RWPE1 (cell line): ENCODE measurements at places on chromosomes 6 and 20.

DNA sequence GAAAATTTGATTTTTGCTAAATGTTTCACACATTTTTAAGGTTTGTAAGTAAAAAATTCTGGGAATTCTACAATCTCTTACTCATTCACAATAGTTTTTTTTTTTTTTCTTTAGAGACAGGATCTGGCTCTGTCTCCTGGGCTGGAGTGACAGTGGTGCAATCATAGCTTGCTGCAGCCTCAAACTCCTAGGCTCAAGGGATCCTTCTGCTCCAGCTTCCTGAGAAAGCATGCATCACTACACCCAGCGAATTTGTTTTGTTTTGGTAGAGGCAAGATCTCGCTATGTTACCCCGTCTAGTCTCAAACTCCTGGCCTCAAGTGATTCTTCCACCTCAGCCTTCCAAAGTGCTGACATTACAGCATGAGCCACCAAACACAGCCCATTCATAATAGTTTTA is 232.8 kb downstream of the GJA1 start:
- DNase-seq = no peak

DNA sequence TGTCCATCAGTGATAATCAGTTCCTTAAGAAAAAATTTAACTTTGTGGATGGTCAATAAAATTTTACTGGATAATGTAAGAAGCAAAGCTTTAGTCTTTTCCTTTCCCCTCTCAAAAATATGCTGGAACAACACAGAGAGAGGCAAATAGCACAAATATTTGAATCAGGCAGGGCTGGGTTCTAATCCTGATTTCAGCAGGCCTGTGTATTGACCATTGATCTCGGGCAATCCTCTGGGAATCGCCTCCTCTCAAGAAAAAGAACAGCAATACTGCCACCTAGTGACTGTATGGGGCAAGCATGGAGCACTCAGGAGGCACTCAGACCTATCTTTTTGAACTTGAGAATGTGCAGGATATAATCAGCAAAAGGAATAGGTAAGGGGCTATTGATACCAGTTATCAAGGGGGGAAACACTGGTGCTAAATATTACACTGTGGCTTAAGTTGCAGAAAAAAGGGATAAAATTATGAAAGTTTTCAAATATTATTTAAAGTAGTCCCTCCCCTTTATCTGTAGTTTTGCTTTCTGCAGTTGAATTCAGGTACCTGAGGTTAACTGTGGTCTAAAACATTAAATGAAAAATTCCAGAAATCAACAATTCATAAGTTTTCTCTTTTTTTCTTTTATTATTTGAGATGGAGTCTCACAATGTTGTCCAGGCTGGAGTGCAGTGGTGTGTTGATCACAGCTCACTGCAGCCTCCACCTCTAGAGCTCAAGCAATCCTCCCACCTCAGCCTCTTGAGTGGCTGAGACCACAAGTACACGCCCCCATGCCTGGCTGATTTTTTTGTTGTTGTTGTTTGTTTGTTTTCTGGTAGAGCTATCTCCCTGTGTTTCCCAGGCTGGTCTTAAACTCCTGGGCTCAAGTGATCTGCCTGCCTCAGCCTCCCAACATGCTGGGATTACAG is 91.8 kb upstream of the NHSL1 start:
- peak; percentile 68 for DNase-seq

- DNase-seq = no peak
Measured at GRCh38 chr20:46997187-46997586, 102.5 kb downstream of the EYA2 start.

GRCh38 chr6:118656847-118657451 is 5.6 kb upstream of the CEP85L start:
- no peak for DNase-seq

DNA sequence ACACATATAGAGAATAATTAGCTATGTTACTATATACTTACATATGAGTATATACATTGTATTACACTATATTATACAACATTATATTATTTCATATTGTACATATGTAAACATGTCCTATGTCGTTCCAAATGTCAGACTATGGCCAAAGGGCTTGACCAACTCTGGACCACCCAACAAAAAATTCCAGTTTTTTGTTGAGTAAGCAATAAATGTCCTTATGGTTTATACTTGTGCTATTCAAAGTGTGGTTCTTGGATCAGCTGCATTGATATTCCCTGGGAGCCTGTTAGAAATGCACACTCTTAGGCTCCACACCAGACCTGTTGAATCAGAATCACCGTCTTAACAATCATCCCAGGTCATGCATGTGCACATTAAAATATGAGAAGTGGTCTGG is 225.4 kb upstream of the ZFP64 start:
- DNase-seq = no peak

DNA sequence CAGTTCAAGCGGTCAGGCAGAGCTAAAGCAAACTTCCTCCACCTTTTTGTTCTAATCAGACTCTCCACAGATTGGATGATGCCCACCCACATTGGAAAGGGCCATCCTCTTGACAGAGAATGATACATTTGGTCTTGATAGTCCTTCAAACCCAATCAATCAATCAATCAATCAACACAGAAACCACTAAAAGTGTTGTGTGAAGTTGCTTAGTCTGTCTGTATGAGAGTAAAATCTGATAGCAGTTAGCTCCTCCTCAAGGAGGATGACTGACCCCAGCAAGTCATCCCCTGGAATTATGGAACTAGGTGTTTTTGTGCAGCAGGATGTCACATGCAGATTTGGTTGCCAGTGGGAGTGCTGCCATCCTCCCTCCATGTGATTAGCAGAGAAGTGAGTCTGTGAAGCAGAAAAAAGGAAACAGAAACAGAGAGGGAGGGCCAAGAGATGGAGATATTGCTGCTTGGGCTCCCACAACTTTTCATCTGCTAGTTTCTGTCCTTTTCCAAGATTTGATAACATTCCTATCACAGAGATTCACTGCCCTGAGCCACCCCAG is 32.0 kb upstream of the SSTR4 start:
- DNase-seq = no peak

DNA sequence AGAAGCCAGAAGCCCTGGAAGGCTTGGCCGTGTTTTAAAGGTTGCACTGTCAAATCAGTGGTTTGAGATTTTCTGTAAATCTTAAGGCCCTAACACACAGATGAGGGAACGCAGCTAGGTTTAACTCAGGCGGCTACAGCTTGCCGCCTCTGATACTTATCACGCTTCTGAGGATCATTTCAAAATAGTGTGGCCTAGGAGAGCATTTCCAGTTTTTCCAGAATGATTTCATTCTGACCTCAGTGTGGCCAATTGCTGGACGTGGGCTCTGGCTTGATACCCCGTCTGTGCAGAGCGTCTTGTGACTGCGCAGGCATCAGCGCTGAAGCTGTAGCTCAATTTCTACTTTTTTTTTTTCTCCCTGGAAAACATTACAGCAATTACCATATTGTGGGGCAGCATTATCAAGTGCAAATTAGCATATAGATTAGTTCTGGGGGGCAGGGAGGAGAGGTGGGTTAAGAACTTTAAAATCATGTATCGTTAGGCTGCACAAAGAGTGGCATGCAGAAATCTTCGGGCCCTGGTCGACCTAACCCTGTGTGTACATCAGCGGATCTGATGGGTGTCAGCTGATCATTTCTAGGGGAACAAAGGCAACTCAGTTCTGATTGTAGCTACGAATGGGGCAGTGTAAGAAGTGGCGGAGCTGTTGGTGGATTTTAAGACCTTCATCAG is 105.0 kb upstream of the EEF1E1 start:
- DNase-seq = no peak

DNA sequence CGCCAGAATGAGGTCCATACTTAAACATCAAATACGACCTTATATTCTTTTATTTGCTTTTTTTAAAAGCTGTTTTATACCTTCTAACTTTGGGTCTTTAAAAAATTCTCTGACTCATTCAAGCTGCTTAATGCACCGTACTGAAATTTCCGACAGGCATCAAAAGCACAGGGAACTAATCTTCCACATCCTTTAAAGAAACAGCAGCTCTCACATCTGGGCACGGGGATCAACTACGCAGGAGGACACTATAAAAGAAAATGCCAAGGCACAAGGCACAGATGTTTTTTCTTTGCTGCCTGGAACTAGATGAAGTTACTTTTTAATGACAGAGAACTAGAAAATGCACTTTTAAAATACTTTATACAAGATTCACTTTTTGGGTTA is 112.4 kb upstream of the ARG1 start:
- no peak for DNase-seq

- DNase-seq = no peak
Measured at GRCh38 chr6:20205722-20206161, 6.5 kb downstream of the MBOAT1 start.

DNA sequence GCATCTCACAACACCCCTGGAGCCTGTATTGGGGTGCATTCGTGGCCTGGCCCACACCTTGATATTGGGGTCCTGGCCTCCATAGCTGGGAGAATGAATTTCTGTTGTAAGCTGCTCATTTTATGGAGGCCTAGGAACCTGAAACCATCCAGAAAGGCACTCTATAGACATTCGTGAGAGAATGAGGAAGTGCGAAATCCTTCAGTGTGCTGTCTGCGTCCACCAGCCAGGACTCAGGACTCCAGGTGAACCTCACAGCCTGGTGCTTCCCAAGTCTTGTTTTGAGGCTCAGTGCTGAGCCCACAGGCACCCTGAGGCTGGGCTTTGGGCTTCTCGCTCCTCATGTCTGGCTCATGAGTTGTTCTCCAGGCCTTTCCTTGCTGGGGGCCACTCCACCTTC is 11.9 kb upstream of the RBBP8NL start:
- DNase-seq = no peak

- no peak for DNase-seq
Measured at GRCh38 chr20:39878320-39878719, 810.7 kb downstream of the MAFB start.

DNA sequence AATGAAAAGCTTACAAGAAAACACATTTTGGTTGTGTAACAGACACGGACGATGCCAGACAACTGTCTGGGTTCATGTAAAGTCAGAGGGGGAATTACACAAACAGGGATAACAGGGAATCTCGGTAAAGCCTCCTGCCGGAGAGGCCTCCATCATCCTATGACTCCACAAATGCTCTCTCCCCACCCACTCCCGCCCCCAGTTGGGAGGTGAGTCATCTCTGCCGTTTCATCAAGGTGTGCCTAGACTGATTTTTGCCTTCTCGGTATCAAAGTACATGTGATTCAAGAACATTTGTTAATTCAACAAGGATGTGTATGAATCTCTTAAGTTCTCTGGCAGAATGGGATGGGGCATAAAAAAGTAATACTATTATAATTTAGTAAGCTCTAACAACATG is 304.9 kb upstream of the PRDM1 start:
- DNase-seq = peak; percentile 69

- DNase-seq = peak; percentile 97
Measured at GRCh38 chr6:2999618-3000557, at the start of gene NQO2. Gene NQO2, plus strand, starts transcription at chr6:2999894. Its CDS starts 6,659 bp downstream, at chr6:3006553.

GRCh38 chr6:56714273-56714672 is 71.6 kb upstream of the DST start:
- no peak for DNase-seq

GRCh38 chr6:70510600-70510999 is 56.1 kb upstream of the SDHAF4 start:
- DNase-seq = no peak

DNA sequence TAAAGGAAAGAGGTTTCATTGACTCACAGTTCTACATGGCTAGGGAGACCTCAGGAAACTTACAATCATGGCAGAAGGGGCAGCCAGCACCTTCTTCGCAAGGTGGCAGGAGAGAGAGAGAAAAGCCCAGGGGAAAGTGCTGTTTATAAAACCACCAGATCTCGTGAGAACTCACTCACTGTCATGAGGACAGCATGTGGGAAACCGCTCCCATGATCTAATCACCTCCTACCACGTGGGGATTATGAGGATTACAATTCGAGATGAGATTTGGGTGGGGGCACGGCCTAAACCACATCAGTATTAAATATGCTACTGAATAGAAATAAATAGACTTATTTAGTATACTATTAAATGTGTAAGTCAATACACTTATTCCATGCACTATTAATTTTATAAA is 70.6 kb upstream of the TCF21 start:
- no peak for DNase-seq

DNA sequence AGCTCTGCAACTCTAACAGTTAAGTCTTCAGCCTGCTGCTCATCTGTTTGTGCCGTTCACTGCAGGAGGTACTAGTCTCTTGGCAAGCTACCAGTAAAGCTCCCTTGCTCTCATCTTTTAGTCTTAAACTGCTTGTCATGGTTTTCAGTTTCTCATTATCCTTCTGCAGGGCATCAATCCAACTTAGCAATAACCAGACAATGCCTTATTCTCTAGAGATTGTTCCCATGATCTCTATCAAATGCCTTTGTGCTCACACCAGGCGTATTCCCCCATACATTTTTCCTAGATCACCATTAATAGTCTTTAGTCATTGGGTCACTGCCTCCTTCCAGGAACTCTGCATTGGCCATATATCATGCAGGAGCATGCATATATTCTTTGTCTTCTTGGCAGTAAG is 171.3 kb downstream of the GRM1 start:
- DNase-seq = no peak

DNA sequence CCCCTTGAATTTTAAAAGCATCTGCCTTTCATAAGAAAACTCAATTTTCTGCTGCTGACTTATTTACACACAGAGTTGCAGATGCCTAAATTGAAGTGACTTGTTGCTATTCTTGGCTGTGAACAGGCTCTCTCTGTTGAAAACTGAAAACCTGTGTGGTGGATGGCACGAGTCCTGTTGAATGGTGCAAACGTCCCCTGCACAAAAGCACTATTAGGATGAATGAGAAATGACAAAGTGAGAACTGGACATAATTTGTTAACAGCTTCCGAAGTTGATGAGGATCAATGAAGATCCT is 201.7 kb upstream of the PREP start:
- DNase-seq = no peak

DNA sequence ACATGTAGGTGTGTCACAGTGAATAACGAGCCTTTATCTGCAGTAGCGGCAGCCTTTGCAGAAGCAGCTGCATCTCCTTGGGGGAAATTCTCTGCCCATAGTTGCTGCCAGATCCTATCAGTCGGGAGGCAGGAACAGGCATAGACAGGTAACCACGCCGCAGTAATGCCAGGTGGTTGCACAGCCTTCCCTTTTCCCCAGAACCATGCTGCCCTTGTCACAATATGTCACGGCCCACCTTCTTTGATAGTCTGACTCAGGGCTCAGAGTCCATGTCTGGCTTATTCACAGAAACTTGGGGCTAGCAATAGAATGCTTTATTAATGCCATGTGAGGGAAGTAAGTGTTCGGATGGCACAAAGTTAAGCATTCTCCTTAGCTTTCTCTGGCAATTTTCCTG is 76.6 kb downstream of the F13A1 start:
- no peak for DNase-seq

DNA sequence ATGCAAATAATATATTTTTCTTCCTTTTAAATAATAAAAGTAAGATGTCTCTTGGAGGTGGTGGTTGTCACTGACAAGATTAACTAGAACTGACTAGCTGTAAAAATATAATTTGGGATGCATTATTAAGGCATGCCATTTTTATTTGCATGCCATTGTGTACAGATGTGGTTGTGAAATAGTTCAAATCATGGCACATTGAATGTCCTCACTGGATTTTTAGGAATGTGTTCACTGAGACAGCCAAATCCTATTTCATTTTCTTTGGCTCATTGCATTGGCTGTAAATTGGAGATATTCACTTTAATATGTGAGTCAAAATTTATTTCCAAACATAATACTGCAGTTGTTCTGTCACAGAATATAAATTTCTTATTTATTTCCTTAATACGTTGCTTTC is 62.3 kb downstream of the ESR1 start:
- no peak for DNase-seq

- DNase-seq = no peak
Measured at GRCh38 chr6:134099770-134100169, 47.3 kb upstream of the SLC2A12 start.

- DNase-seq = no peak
Measured at GRCh38 chr6:711925-712324, 19.0 kb upstream of the EXOC2 start.
